ENCODE measurements at places on chromosomes 7 and 10.

GRCh38 chr10:1393481-1393880 is 337.3 kb downstream of the WDR37 start:
- no peak for DNase-seq

- DNase-seq = no peak
These were observed 127.9 kb upstream of the PRSS58 start for GRCh38 chr7:142385491-142386340.

- no peak for DNase-seq
These were observed 348.5 kb downstream of the GRID1 start for GRCh38 chr10:86017841-86018734.

DNA sequence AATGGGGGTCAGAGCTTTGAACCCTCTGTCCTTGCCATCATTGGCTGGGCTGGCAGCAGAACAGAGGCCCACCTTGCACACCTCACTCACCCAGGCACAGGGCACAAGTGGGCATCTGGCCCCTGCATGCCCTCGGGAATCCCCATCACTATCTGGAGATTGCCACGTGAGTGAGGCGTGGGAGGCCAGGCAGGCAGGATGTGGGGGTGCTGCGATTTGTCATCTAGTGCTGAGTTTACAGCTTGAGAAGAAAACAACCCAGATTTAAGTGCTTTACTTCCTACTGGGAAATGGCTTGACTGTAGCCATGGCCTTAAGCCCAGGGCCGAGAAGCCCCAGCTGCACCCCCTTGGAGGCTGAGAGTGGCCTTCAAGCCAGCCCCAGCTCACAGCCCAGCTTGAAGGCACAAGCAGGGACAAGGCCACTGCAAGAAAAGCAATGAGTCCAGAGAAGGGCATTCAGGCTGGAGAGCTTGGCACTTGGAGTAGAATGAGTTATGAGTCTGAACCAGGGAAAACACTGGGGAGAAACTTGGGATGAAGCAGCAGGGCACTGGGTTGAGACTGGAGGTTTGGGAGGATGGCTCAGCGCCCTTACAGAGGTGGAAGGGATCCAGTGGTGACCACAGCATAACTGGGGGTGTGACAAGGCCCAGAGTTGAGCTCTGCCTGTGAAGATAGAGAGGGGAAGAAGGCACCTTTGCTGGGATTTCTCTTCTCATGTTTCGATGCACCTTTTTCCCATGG is 123.0 kb downstream of the CXCL12 start:
- no peak for DNase-seq

GRCh38 chr10:58143944-58144343 is 123.8 kb downstream of the IPMK start:
- DNase-seq = no peak

Data from stimulated activated CD4-positive, alpha-beta T cell treated with anti-CD3 and anti-CD28 coated beads, Interleukin-1b, Interleukin-23, amount 100 ng/mL, for 24 hours (primary cell).